ENCODE measurements at places on chromosomes 2 and 18. TPM values are rescaled to one million over a fixed set of nuclear protein-coding genes. Genes with fewer than 3 reads are reported as not detected.

DNA sequence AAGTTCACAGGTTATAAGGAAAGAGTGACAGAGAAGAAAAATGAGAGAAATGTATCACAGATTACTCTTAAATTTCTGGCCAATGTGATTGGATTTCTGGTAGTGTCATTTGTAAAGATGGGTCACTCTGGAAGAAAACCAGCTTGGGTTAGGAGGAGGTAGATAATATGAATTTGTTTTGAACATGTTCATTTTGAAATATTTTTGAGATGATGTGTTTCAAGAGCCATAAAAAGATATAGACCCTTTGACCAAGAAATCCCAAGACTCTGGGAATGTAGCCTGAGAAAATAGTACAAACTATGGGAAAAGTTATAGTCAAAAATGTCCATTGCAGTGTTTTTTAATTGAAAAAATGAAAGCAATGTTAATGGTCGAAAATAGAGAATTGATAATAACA is 70.7 kb downstream of the CALCRL start:
- no peak for DNase-seq

Gene RNF144A
- 5.0 TPM for total RNA-seq

Gene GBX2
- total RNA-seq = 2.9 TPM

DNA sequence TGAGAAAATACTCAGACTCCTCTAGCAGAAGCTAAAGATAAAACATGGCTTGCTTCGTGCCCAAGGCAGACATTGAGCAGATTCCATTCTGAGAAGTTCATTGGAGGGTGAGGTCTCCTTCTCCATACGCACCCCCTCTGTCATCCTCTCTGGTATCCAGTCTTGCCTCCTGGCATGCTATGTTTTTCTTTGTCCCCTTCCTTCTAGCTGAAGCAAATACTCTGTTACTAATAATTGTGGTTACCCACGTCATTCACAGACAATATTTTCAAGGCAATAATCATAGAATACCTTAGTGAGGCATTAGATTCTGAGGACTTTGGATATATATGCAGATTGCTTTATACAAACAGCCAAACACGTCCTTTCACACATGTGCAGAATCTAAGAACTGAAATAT is 66.2 kb upstream of the KLF7 start:
- DNase-seq = no peak

DNA sequence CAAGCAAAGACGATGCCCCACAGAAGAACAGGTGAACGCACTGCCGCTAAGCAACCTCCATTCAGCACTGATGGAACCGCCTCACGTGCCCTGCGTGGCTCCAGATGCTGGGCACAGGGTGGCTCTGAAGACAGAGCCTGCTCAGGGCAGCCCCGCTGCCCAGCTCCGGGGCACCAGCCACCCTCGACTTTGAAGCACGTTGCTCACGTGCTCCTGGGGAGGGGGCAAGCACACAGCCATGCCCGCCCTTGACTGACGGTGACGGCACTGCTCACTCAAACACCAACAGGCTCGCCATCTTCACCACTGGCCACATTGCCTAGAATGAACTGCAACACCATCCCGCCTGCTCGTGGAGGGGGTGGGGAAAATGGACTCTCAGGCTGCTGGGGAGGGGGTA is 251.3 kb downstream of the HDAC4 start:
- DNase-seq = no peak

- DNase-seq = peak; percentile 22
Measured at GRCh38 chr2:83900862-83901261, 558.2 kb downstream of the SUCLG1 start.

DNA sequence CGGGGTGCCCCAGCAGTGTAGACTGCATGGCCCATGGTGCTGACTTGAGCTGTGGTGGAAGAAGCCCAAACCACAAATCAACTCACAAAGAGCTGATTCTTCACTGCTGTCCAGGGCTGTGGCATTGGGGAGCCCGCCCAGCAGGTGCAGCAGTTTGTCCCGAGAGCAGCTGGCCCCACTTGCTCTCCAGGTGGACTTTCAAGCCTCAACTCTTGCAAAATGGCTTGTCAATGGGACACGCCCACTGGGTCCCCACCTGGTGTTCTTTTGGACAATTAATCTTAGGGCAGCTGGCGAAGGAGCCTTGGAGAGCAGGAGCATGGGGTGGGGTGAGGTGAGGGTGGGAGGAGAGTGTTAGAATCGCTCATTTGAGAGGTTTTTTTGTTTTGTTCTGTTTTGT is 117.9 kb downstream of the MYCN start:
- no peak for DNase-seq

GRCh38 chr2:58916063-58916462 is 674.9 kb upstream of the FANCL start:
- no peak for DNase-seq

- no peak for DNase-seq
Measured at GRCh38 chr2:133138693-133139092, 429.6 kb downstream of the NCKAP5 start.

GRCh38 chr18:75226286-75226955 is 15.8 kb downstream of the TSHZ1 start:
- peak; percentile 65 for DNase-seq

DNA sequence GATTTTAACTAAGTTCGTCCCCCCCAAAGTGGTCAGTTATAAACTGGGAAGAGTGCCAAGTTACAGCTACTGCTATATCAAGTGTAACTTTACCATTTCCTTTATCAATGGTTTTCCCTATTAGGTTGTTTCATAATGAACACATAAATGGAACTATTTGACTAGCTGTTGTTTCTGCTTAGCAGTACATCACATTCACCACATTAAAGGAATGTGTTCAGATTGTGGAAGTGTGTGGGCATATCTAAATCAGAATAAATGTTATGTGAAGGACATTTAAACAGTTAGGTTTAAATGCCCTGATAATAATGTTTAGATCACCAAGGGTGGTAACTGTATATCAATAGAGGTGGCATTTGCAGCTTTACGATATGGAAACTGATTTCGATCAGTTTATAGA is 45.1 kb downstream of the SLC9A4 start:
- DNase-seq = no peak

DNA sequence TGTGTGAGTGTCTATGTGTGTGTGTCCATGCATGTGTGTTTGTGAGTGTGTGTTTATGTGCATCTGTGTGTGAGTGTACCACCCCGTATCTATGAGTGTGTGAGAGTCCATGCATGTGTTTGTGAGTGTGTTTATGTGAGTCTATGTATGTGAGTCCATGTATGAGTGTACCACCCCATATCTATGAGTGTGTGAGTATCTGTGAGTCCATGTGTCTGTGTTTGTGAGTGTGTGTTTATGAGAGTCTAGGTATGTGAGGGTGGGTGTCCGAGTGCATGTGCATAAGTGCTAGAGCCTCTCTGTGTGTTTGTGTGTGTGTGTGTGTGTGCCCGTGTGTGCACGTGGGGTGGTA is 86.0 kb upstream of the ATG16L1 start:
- no peak for DNase-seq

DNA sequence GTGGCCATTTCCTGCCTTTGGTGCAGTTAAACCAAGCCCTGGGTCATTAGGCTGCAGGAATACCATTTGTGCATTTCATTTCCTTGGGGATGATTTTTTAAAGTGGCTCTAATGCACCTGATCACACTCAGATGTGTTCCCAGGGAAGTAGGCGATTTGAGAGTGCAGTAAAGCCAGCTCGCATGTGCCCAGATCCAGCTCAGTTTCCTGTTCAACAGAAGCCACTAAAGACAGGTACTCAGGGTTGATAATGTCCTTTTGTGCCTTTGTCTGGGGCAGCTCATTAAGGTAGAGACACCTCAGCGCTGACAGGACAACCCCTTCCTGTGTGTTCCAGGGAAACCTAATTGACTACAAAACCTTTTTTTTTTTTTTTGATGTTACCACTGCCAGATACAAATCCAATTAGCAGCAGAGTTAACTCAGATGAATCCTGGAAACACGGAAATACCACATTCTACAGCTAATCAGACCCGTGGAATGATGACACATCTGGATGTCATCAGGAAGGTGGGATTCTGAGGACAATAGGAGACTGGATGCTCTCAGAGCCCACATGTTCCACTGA is 15.2 kb upstream of the CHRNA1 start:
- DNase-seq = no peak

DNA sequence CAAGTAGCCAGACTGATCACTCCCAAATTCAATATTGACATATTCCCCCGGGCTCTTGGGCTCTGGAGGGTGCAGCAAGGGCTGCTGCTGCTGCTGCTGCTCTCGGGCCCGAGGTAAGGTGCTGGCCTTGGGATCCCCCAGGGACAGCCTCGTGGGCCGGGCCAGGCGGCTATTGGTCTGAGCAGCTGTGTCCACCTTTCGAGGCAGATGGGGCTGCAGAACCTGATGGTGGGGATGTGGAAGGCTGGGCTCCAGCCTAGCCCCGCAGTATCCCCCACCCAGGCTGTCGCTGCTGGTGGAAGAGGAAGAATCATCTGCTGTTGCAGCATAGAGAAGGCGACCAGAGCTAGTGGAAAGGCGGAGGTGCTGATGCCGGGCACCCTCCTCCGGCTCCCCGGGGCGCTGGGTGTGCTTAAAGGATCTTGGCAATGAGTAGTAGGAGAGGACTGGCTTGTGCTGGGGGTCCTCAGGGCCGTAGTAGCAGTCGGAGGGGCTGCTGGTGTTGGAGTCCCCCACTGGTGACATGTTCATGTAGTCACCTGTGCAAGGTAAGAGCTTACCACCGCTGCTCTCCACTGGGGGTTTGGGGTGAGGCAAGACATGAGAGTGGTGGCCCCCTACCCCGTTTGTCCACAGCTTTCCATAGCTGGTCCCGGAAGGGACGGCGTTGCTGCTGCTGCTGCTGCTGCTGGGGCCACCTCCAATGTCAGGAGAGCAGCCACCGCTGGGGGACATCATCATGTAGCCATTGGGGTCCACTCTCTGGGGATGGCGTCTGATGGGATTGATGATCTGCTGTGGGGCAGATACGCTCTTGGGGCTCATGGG is 3.4 kb downstream of the IRS1 start:
- no peak for DNase-seq

DNA sequence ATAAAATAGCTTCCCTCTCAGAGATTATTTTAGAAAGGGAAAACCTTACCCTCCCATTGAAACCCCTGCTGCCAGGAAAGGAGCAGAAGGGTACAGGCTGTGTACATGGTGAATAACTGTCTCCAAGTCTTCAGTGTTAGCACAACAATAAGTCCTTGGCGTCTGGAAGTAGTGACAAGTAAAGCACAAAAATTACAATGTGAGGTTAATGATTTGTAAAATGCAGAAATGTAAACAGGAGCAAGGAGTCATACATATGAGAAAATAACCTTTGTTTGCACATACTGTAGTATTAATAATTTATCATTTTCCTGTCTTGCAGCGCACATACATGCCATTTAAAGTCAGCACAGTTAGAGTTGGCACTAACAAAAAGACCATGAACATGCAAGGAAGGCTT is 40.5 kb downstream of the ABHD3 start:
- DNase-seq = peak; percentile 36

Gene RGPD3
- 0.03 TPM for total RNA-seq

DNA sequence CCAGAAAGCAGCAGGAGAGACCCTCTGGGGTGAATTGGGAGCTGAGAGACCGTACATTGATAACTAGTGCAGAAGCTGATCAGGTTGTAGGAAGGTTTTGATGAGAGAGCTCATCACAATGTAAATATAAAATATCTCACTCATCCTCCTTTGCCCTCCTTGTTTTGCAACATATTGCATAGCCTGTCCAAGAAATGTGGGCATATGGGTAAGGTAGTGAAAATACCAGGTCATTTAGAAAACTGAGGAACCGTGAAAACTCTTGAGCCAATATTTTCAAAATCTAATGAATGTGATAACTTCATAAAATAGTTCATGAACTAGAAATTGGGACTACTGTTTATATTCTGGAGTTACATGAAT is 31.4 kb downstream of the C18orf54 start:
- no peak for DNase-seq

DNA sequence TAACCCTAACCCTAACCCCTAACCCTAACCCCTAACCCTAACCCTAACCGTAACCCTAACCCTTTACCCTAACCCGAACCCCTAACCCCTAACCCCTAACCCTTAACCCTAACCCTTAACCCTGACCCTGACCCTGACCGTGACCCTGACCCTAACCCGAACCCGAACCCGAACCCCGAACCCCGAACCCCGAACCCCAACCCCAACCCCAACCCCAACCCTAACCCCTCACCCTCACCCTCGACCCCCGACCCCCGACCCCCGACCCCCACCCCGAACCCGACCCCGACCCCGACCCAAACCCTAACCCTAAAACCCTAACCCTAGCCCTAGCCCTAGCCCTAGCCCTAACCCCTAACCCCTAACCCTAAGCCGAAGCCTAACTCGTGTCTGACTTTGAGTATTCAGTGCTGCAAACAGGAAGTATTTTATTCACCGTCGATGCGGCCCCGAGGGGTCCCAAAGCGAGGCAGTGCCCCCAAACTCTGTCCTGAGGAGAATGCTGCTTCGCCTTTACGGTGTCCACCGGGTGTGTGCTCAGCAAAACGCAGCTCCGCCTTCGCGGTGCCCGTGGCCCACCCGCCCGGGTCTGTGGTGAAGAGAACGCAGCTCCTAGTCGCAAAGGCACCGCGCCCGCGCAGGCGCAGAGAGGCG is 36.0 kb downstream of the FAM110C start:
- DNase-seq = no peak

DNA sequence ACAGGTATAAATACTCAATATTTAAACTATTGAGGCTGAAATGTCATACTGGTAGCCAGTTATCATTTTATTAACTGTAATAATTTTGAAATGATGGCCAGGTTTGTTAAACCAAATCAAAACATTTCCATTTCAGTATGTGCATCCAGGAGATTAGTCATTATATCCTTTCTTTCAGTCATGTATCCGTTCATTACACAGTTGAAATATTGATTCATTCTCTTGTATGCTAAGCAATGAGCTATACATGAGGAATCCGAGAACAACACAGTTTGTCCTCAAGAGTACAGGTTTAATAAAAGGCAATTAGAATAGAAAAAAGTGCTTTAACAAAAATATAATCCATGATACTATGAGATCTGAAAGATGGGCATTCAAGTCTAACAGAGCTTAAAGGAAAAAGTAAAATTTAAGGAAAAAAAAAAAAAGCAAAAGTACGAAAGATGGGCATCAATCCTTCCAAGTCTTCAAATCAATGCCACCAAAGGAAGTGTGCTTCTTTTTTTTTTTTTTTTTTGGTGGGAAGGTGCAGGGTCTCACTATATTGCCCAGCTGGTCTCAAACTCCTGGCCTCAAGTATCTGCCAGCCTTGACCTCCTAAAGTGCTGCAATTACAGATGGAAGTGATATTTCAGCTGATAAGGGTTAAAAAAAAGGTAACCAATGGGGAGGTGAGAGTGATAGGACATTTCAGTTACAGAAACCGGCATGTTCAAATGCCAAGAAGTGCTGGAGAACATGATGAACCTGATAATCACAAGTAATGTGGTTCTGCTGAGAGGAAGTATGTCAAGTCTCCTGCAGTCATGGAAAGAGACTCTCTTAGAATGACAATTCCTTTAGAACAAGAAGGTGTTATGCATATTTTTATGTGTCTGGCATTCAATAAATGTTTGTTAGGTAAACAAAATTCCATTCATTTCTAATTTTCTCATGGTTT is 35.8 kb downstream of the PUM2 start:
- DNase-seq = no peak

Gene PPM1G
- total RNA-seq = 148 TPM

- peak; percentile 45 for DNase-seq
Measured at GRCh38 chr2:109607766-109608165, 6.0 kb downstream of the SEPTIN10 start.

Data from Caki2 (cell line).